ENCODE measurements at places on chromosomes 13 and 19.
A peak's percentile ranks its signal among the peaks of the same experiment; 100 is the strongest.

- DNase-seq = no peak
Observed at GRCh38 chr19:2586196-2586595, 110.3 kb downstream of the GADD45B start.

GRCh38 chr13:104996022-104996421 is 1539.4 kb downstream of the EFNB2 start:
- DNase-seq = no peak

GRCh38 chr19:1383312-1384084 is at the start of gene NDUFS7:
Gene NDUFS7 (plus strand): TSS chr19:1383907. CDS start chr19:1383927, 20 bp downstream.
- DNase-seq = peak; percentile 78

- no peak for DNase-seq
Observed at GRCh38 chr13:23766939-23767338, 122.3 kb downstream of the MIPEP start.

DNA sequence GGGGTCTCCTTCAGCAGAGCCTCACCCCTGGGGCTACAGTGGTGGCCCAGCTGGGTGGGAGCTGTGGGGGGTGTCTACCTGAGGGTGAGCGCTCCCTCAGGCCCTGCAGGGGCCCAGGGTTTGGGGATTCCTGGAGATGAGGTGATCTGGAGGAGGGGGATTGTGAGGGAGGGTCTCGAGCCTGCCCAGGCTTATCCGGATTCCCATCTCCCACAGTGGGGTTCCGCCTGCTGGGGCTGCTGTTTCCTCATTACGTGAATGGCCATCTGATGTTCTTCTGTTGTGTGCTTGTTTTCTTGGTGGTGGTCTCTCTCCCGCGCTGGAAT is 4.4 kb downstream of the PPP1R37 start:
- DNase-seq = no peak

GRCh38 chr13:87906411-87906810 is 235.2 kb downstream of the SLITRK5 start:
- DNase-seq = no peak

DNA sequence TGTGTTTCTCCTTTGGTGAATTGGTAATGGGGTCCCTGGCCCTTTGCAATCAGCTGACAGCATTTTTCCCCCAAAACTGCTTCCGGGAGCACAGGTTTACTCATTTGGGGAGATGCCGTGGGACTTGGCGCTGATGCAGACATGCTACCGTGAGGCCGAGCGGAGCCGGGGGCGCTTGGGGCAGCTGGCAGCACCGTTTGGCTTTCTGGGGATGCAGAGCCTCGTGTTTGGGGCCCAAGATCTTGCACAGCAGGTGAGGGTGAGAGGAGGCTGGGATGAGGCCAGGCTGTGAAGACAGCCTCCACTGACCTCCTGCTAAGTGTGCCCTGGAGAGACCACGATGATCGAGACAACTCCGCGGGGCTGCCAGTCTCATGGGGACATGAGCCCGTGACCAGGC is 13.4 kb upstream of the COLGALT1 start:
- no peak for DNase-seq

DNA sequence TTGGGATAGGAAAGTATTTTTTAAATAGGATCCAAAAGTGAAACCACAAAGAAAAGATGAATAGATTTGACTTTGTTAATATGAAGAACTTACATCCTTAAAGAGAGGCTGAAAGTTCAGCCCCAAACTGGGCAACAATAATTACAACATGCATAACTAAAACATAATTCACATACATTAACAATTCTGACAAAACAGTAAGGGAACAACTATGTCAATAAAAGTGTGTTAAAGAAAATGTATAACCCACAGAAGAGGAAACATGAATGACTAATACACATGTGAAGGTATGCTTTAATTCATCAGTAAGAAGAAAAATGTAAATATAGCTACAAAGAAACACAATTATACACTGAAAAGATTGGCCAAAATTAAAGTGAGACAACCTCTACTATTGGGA is 1597.6 kb upstream of the MIR17HG start:
- no peak for DNase-seq

GRCh38 chr13:30429721-30430694 is 7.7 kb downstream of the UBE2L5 start:
- DNase-seq = no peak

DNA sequence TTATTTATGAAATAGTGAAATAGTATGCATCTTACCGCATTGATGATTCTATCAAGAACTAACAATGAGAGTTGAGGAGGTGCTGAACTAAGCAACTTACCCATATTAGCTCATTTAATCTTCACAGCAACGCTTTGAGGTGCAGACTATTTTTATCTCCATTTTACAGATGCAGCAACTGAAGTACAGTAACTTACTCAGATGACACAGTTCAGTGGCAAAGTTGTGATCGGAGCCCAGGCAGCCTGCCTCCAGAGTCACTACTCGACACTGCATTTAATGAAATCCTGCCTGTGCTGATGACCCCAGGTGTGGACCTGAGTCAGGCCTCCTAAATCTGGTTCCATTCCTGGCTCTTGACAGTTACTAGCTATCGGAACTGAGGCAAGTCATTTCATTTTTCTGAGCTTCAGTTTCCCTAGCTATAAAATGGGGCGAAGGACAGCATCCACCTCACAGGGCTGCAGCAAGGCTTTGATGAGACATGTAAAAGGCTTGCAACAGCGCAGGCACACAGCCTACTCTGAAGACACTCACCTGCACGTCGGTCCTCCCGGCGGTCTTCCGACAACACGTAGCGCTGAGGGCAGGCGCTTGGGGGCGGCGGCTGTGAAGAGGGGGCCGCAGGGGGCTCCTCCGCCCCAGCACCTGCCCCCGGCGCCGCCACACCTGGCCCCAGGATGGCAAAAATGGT is 1.5 kb downstream of the MYPOP start:
- DNase-seq = no peak

DNA sequence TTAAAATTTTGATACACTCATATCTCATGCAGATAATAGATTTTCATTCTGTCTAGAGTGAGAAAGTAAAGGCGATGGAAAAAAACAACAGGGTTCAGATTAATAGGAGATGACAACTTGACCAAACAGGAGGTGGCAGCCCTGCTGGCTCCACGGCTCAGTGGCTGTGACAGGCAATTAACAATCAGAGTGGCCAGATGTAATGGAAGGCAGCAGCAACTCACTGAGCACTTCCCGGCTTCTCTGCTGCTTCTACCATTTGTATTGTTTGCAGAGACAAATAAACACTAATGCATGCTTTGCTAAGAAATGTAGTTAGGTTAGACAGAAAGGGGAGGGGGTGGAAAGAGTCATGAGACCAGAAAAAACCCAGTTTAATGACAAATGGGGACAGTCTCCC is 473.0 kb upstream of the SLC10A2 start:
- DNase-seq = peak; percentile 62

- DNase-seq = no peak
Observed at GRCh38 chr13:66077132-66077689, 1152.9 kb downstream of the PCDH9 start.
